ENCODE measurements at places on chromosomes 1 and 21.

GRCh38 chr1:213921311-213921710 lies 66.5 kb upstream of the PROX1 start:
- DNase-seq: no peak

GRCh38 chr1:2311184-2312032 lies 79.9 kb downstream of the MORN1 start:
- no peak for DNase-seq

DNA sequence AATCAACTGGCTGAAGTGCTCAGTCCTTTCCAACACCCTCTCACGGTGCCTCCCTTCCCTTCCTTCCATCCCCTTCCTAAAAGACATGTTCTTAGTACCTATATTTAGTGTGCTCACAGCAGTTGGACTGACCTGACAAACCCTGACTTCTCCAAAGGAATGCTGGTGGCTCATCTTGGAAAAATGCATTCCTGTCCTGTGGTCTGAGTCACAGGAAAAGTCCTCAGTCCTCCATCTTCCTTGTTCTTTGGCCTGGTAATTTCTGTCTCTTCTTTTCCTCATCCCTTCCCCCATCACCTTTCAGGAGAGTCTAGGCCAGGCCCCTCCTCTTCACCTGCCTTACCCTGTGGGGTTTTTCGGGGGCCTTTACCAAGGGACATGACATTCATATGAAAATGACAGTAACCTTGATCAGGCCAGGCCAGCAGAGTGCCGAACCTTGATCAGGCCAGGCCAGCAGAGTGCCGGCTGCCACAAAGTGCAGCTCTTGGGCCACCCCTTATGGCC lies 7.2 kb downstream of the ATP1B1 start:
- no peak for DNase-seq

DNA sequence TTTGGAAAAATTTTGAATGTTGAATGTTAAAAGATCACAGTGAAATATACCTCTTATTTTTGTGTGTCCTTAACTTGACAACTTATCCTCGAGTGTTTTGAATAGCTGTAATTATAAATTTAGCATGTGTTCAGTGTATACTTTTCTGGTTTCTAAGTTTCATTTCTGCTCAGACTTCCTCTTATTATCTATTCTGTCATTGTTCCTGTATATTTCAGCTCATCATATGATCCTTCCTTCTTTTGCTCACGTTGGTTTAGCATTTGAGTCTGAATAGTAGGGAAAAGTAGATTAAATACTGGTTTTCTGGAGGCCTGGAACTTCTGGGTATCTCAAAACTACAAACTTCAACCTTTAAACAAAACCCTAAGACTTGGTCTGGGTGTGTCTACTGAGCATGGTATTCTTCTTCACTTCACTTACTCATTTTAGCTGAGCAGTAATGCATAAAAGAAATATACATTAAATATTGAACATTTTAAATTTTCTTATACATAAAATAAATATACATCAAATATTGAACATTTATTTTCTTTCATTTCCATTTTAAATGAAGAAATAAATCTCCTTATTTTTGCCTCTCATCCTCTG lies 3.3 kb upstream of the ATP6V1G3 start:
- no peak for DNase-seq

DNA sequence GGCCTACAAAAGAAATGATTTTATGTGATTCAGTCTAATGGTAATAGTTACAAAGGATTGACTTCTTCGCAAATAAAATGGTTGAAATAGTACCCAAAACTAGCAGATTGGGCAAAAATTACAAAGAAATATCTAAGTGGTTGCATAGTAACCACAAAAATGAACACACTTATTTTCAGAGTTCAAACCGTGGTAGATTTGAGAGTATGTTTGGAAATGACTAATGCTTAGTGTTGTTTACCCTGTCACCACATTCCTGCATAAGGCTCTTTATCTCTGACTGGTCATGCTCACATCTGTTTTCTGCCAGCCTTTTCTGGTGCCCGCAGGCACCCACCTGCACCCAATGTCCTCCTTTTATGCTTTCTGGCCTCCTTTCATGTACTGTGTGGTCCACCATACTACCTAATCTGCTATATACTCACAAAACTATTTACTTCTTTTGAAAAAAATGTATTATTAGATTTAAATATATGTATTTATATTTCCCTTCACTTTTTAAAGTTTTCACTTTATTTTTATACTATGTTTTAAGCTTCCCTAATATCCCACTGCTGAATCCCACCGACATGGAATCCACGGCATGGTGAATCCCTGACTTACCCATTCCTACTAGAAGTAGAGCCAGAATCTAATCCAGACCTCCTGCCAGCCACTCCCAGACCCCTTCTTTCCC lies 30.3 kb downstream of the PTPRC start:
- DNase-seq: no peak

- DNase-seq: no peak
Observed at GRCh38 chr1:108715932-108716331, 3.2 kb downstream of the FNDC7 start.

Measured in nucleus accumbens (tissue), 56 donors.